CD4-positive, alpha-beta memory T cell (primary cell): ENCODE measurements at places on chromosomes 7 and 10.

GRCh38 chr7:54888067-54888733 is 129.2 kb upstream of the SEC61G start:
- no peak overlapping the region for H3K4me3 ChIP-seq
- H3K4me1 ChIP-seq = no peaks in the 10 kb centered on the region
- no peak overlapping the region for H3K27ac ChIP-seq
- H3K27me3 ChIP-seq = no peaks in the 10 kb centered on the region

DNA sequence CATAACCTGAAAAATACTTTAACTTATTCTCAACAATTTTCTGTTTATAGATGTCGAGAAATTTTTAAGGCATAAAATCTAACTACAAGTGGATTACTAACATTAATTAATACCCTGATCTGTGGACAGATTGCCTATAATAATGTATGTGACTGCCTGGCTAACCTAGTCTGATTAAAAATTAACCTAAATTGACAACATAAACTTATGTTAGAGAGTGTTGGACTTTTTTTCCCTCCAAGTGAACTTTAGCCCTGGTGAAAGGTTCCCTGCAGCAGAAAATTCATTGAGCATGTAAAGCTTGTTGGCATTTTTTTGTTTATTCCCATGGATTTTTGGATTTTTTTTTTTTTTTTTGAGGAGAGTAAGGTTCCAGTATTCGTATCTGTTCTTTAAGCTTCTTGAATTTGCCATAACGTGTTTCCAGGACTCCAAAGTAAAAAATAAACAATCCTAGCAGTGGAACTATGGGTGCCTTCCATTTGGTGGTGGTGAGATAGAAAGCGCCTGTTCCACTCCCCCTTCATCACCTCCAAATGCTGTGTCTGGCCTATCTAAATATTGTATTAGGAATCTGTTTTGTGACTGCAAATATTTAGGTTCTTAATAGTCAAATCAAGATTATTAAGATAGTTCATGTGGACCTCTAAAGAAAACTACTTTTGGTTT is 36.1 kb downstream of the NET1 start:
- no peak overlapping the region for H3K4me3 ChIP-seq
- H3K27me3 ChIP-seq = no peaks in the 10 kb centered on the region
- H3K36me3 ChIP-seq = no peaks in the 10 kb centered on the region
- peaks cover 23% of the 10 kb centered on the region for H3K4me1 ChIP-seq
- H3K27ac ChIP-seq = no peak overlapping the region

DNA sequence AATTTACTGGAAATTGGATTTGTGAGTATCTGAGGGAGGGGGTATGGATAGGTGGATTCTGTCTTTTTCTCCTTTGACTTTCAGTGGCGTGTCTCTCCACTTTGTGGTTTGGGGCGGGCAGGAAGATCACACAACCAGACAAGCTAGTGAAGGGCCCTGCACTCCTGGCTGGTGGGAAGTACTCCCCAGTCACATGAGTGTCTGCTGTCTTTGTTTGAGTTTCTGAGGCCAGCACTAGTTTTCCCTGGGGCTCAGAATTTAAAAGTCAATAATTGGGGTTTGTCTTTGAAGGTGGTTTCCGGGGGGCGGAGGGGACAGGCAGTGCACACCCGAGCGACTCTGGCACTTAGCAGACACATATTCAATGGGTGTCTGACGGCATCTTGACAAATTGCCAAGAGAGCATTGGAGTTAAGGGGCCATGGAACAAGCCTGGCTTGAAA is 120.1 kb downstream of the WDFY4 start:
- no peak for DNase-seq
- H3K4me1 ChIP-seq = peaks cover 11% of the 10 kb centered on the region
- no peaks in the 10 kb centered on the region for H3K36me3 ChIP-seq
- no peak overlapping the region for H3K4me3 ChIP-seq
- H3K27ac ChIP-seq = no peak overlapping the region
- H3K27me3 ChIP-seq = no peaks in the 10 kb centered on the region

GRCh38 chr7:101121991-101122932 is 4.6 kb upstream of the SERPINE1 start:
- H3K4me1 ChIP-seq = peaks cover 21% of the 10 kb centered on the region
- no peak overlapping the region for H3K4me3 ChIP-seq
- no peaks in the 10 kb centered on the region for H3K36me3 ChIP-seq
- H3K27me3 ChIP-seq = peaks cover 4% of the 10 kb centered on the region

- no peaks in the 10 kb centered on the region for H3K27me3 ChIP-seq
- H3K36me3 ChIP-seq = peaks cover 4% of the 10 kb centered on the region
- DNase-seq = no peak
- H3K4me3 ChIP-seq = no peak overlapping the region
- H3K27ac ChIP-seq = no peak overlapping the region
These were observed 17.2 kb upstream of the MPP7 start for GRCh38 chr10:28320090-28320489.

- no peaks in the 10 kb centered on the region for H3K4me1 ChIP-seq
- no peaks in the 10 kb centered on the region for H3K27me3 ChIP-seq
- H3K36me3 ChIP-seq = no peaks in the 10 kb centered on the region
- DNase-seq = no peak
These were observed 72.2 kb upstream of the INSIG1 start for GRCh38 chr7:155225516-155225915.

- no peaks in the 10 kb centered on the region for H3K4me1 ChIP-seq
- no peaks in the 10 kb centered on the region for H3K27me3 ChIP-seq
- H3K36me3 ChIP-seq = peaks cover 69% of the 10 kb centered on the region
- DNase-seq = no peak
These were observed 56.9 kb downstream of the XPNPEP1 start for GRCh38 chr10:109866168-109866994.

DNA sequence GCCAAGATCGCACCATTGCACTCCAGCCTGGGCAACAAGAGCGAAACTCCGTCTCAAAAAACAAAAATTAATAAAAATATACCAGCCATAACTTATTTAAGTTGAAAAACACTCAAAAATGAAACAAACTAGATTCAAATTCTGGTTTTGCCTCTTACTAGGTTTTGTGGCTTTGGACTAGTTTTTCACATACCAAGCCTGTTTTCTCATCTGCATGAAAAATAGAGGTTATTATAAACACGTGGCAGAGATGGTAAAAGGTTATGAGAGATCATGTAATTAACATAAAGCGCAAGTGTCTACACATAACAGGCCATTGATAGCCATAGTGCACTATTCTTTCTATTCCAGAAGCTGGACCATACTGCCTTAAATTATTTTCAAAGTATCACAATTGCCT is 35.5 kb upstream of the CABCOCO1 start:
- H3K4me3 ChIP-seq = no peak overlapping the region
- H3K27ac ChIP-seq = no peak overlapping the region
- H3K4me1 ChIP-seq = no peaks in the 10 kb centered on the region

DNA sequence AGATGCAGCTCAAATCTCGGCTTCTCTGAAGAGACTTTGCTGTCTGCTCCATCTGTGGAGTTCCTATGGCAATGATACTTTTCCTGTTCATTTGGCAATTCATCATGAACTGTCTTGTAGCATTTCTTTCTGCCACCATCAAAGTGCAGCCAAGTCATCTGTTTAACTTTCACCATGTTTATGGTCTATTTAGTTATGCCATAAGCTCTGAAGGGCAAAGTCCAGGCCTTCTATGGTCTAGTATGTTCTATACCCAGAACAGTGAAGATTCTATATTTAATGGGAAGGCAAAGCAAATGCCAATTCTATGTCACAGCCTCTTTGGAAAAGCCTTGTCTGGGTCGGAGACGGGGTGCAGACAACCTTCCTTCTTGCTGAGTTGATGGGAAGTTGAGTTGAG is 472.6 kb downstream of the PLXNA4 start:
- DNase-seq = no peak
- H3K27ac ChIP-seq = no peak overlapping the region
- H3K27me3 ChIP-seq = no peaks in the 10 kb centered on the region
- H3K4me1 ChIP-seq = no peaks in the 10 kb centered on the region
